Trophoblast cell (in vitro differentiated cells and primary cell): ENCODE measurements at places on chromosomes 7 and 10.

- no peaks in the 10 kb centered on the region for H3K36me3 ChIP-seq
- no peak for DNase-seq
- no peaks in the 10 kb centered on the region for H3K27me3 ChIP-seq
- H3K27ac ChIP-seq: no peak overlapping the region
Measured at GRCh38 chr10:2701802-2702201, 365.5 kb upstream of the PFKP start.

DNA sequence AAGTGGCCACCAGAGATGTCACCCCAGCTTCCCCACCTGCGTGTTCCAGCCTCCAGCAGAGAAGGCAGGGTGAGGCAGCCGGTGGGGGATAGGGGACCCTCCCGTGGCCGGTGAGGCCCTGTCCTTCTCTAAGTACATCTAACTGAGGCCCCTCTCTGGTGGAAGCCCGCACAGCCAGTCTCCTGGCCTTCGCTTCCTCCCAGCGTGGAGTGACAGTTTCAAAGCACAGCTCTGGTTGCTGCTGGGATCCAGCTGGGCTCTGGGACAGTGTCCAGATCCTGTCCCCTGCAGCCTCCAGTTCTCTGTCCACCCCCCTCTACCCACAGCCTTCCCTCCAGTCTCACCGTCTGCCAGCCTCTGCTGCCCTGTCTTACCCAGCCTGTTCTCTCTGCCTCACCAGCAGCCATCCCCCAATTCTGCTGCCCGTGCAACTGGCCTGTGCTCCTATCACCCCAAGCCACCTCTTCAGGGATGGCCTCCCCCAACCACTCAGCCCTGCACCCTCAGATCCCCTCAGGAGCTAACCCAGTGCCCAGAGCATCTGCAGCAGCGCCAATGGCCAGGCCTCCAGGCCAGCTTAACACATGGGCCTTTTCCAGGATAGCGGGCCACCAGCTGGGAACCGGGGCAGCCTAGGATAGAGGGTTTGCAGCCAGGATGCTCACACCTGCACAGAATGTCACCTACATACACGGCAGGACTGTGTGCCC lies 16.3 kb upstream of the SH2B2 start:
- peaks cover 9% of the 10 kb centered on the region for H3K4me1 ChIP-seq
- DNase-seq: no peak
- H3K36me3 ChIP-seq: no peaks in the 10 kb centered on the region
- no peak overlapping the region for H3K27ac ChIP-seq
- no peaks in the 10 kb centered on the region for H3K27me3 ChIP-seq
- no peak overlapping the region for H3K4me3 ChIP-seq

DNA sequence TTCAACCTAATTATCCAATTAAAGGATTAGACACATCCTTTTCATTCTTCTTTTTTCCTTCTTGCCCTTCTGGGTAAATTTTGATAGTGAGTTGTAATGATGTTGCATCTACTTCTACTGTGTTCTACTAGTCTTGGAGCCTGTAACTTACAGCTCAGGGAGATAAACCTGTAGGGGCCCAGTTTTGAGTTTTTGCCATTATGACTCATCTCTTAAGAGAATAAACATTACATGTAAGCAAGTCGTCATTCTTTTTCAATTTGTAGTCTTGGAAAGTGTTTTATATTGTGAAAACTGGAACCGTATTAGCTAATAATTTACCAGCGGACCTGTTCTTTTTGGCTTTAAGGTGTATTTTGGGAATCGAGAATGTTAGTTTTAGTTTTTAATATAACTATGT lies 89.7 kb upstream of the RPA3 start:
- H3K27me3 ChIP-seq: no peaks in the 10 kb centered on the region
- H3K4me1 ChIP-seq: no peaks in the 10 kb centered on the region
- H3K27ac ChIP-seq: no peak overlapping the region
- DNase-seq: no peak

DNA sequence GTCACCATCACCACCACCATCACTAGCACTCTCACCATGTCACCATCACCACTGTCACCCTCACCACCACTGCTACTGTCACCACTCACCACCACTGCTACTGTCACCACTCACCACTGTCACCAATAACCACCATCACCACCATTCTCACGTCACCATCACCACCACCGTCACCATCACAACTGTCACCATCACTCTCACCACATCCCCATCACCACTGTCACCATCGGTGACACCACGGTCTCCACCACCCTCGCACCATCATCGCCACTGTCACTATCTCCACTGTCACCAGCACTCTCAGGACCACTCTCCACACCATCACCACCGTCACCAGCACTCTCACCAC lies 130.4 kb downstream of the MAD1L1 start:
- peak overlapping the region; percentile 38 for H3K4me3 ChIP-seq
- no peak for DNase-seq
- no peaks in the 10 kb centered on the region for H3K36me3 ChIP-seq

GRCh38 chr7:4681218-4681851 lies 760 bp upstream of the FOXK1 start:
- H3K36me3 ChIP-seq: peaks cover 2% of the 10 kb centered on the region
- DNase-seq: no peak
- H3K4me3 ChIP-seq: no peak overlapping the region
- peaks cover 13% of the 10 kb centered on the region for H3K4me1 ChIP-seq

DNA sequence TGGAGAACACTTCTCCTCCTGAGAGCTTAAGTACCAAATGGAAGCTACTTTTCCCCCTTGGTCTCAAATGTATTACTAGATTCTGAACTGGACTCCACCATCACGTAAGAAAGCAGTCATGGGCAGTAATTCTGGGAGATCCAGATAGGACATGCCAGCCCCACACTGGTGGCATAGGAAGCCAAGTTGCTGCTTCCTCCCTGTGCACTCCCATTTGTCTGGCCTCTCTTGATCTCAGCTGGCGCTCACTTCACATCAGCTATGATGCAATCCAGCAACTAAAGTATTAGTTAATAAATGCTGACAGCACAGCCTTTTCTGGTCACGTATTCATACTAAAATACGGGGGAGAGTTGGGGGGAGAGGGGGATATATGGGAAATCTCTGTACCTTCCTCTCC lies 3.4 kb upstream of the IL6 start:
- no peak overlapping the region for H3K4me3 ChIP-seq
- H3K27me3 ChIP-seq: no peaks in the 10 kb centered on the region
- H3K27ac ChIP-seq: no peak overlapping the region
- DNase-seq: no peak
